ENCODE measurements at places on chromosomes 6 and 20. TPM values are rescaled to one million over a fixed set of nuclear protein-coding genes. Genes with fewer than 3 reads are reported as not detected.
A peak's percentile ranks its signal among the peaks of the same experiment; 100 is the strongest.

GRCh38 chr6:145206247-145206907 is 528.9 kb downstream of the EPM2A start:
- no peak for DNase-seq

- DNase-seq, result no peak
These were observed 8.1 kb downstream of the PTPN1 start for GRCh38 chr20:50518270-50518721.

GRCh38 chr6:25601800-25602673 is 50.0 kb upstream of the SCGN start:
- peak; percentile 49 for DNase-seq

The TBXT gene
- polyA plus RNA-seq, result 0.06 TPM

The WDR27 gene
- 44.0 TPM for polyA plus RNA-seq

GRCh38 chr6:30711758-30712380 is 5.2 kb downstream of the MDC1 start:
- no peak for DNase-seq

DNA sequence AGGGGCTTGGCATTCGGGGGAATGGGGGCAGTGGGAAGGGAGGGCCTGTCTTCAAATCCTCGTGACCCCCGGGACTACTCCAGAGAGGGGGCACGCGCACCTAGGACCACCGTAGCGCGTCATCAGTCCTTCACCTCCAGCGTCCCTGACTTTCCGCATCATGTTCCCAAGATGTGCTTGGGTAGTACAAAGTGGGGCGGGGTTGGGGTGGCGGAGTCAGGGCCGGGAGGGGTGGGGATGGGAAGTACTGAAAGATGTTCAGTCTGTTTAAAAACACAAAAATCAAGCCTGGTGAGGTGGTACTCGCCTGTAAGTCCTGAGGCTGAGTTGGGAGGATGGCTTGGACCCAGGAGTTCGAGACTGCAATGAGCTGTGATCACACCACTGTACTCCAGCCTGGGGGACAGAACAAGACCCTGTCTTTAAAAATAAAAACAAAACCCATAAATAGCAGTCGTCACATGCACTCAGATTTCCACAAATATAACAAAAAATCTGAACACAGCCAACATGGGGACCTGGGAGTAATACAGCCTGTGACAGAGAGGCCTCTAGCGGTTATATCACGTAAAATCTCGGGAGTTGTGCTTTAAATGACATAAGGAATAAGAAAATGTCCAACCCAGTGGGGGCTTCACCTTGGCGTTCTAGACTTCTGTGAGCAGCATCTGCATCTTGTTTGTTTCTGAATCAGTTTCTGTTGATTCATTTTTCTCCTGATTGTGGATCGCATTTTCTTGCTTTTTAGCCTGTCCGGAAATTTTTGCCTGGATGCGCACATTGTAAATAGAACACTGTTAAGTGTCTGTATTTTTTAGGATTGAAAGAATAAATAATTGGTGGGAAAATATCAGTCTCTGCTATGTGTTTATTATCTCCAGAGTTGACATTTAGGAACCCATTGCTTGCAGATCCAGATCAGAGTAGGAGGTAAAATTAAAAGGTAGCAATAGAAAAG is 698 bp upstream of the LRP11 start:
- DNase-seq, result peak; percentile 62

The PRDM1 gene
- polyA plus RNA-seq, result 4.6 TPM

The LEMD2 gene
- 65.9 TPM for polyA plus RNA-seq

The ARMH2 gene
- polyA plus RNA-seq, result not detected

- DNase-seq, result no peak
These were observed 14.5 kb upstream of the KIFC1 start for GRCh38 chr6:33377171-33377570.

DNA sequence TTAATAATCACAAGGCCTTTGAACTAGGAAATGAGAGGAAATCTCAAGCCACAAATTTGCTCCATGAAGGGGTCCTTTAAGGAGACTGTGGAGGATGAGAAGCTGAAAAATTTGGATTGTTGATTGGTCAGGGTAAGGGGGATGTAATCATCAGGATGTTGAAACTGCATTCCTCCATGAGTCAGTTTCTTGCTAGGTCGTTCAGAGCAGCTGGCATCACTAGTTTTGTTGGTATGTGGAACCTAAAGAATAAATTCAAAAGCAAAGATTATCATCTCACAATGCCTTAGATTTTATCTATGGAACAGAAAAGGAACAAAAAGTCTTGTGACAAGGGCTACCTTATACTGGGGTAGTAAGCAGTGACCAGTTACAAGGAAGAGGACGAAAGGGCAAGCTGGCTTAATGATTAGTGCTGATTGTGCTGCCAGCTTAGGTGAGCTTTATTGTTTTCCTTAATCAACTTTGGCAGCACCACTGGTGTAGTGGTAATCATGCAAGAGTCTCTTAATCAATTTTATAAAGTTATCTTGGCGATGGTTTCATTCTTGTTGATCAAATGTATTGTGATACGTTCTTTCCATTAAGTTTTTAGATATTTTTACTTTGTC is 36.6 kb downstream of the CRISP2 start:
- no peak for DNase-seq

- peak; percentile 12 for DNase-seq
These were observed 1.1 kb downstream of the AMD1 start for GRCh38 chr6:110875548-110876169.

The CD83 gene
- 10.4 TPM for polyA plus RNA-seq

GRCh38 chr6:107801173-107801886 is 22.8 kb downstream of the SCML4 start:
- no peak for DNase-seq

- DNase-seq, result peak; percentile 24
These were observed 61.7 kb downstream of the HDGFL1 start for GRCh38 chr6:22631091-22631490.

- DNase-seq, result no peak
These were observed 521.4 kb upstream of the JAG1 start for GRCh38 chr20:11195169-11195568.

DNA sequence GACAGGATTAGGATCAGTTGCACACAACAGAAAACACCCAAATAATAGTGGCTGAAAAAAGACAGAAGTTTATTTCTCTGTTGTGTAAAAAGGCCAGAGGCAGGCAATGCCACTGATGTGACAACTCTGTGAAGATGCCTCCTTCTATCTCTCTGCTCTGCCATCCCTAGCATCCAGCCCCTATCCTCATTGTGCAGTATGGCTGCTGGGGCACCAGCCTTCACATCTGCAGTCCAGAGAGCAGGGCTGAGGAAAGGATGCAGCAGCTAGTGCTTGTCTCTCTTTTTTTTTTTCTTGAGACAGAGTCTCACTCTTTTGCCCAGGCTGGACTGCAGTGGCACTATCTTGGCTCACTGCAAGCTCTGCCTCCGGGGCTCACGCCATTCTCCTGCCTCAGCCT is 6.4 kb upstream of the ADA start:
- DNase-seq, result no peak

DNA sequence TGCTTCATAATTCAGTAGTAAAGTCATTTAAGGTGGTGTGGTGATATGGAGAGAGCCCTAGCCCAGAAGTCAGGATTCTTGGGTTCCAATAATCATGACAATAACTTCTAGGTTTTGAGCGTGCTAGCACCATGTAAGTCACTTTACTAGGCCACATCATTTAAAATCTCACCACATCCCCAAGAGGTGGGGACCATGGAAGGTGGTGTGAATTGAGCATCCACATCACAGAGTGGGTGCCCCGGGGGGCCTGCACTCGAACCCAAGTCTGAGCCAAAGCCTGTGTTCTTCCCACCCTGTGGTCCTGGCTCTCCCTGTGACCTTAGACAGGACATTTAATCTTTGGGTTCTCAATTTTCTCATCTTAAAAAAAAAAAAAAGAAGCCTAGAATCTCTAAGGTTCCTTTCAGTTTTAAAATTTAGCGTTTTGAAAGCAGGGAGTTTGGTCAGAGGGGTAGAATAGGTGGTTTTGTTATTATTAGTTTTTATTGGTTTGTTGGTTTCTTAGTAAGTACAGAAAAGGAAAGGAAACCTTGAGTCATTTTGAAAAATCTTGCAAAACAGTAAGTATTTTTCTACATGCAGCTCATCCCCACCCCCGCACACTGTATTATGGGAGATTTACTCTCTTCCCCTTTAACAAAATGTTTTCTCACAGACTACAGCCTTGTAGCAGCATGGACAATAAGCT is 26.4 kb downstream of the ARMC2 start:
- DNase-seq, result no peak

The MCCD1 gene
- polyA plus RNA-seq, result 17.9 TPM

DNA sequence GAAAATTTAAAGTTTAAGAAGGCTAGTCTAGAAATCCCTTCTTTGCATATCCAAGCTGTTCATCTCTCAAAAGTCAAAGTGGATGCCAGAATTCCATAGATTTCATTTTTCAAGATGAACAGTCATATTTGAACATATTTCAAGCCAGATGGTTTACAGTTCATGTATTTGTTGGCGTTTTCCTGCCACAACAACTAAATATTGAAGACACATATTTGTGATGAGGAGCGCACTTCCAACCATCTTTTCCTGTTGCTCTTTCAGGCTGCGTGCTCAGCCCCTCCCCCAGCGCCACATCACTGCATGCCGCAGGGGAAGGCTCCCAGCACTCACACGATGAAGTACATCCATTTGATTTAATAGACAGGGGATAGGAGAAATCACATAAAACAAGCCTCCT is 5.9 kb upstream of the NOX3 start:
- DNase-seq, result no peak

The SPATS1 gene
- not detected for polyA plus RNA-seq

- no peak for DNase-seq
These were observed 90.1 kb upstream of the FKBP1C start for GRCh38 chr6:63121166-63121565.

DNA sequence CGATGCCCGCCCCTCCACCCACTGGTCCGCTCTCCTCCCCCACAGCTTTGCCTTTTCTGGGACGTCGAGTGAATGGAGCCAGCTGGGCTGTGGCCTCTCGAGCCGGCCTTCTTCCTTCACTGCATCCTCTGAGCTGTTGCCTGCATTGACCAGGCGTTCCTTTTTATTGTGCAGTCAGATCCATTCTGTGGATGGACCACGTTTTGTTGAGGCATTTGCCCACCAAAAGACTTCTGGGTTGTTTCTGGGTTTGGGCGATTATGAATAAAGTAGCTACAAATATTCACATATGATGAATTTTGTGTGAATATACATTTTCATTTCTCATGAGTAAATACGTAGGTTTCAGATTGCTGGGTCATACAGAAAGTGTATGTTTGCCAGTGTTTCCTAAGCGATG is 9.9 kb downstream of the NTSR1 start:
- no peak for DNase-seq

The SIRPA gene
- 24.4 TPM for polyA plus RNA-seq

DNA sequence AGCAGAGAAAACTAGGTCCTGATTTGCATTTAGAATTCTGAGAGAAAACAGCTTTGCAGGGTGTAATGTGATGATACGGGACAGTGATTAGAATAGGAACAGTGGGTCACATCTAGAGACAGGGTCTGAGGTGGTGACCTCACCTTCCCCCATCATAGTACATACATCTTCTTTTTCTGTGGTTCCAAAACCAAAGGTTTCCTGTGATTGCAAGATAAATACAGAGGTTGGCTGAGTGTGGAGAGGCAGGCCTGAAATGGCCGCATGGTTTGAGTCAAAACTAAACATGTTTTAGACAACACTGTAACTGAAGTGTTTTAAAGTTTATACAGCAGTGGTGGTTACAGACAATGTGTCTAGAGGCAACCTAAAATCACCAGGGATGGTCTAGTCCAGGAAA is 10.4 kb upstream of the NT5DC1 start:
- DNase-seq, result no peak

The SLC16A10 gene
- polyA plus RNA-seq, result 30.3 TPM

The CALHM5 gene
- 3.4 TPM for polyA plus RNA-seq

DNA sequence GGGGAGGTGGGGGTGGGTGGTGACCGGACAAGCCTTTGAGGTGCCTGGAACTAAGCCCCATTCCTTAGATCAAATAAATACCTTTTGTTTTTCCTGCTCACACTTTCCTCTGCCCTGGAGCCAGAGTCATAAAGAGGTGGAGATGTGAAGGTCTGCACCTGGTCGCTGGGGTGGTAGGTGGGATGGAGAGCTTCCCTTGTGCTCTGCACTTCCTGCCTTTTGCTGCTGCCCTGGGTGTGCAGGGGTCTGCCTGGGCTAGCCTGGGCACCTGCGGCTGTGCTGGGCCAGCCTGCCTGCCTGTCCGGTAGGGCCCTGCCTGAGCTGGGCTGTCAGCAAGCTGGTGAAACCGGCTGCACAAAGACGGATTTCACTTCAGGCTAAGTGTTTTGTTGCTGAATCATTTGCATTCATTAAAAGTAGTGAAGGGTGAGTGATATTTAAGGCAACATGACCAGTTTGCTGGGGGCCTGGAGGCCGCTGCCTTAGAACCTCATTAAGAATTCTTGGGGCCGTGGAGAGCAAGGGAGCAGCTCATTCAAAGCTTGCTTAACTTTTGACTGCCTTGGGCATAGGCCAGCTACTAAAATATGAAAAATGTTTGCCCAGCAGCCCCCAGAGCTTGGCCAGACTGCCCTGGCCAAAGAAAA is 20.5 kb downstream of the PTK7 start:
- DNase-seq, result no peak

- DNase-seq, result no peak
These were observed 262.1 kb downstream of the DLL1 start for GRCh38 chr6:170028629-170029345.

The OR2B6 gene
- polyA plus RNA-seq, result 0.32 TPM

GRCh38 chr6:129102741-129103140 is 219.8 kb downstream of the LAMA2 start:
- no peak for DNase-seq

- no peak for DNase-seq
These were observed 261.9 kb upstream of the MOCS1 start for GRCh38 chr6:40196135-40196518.

The CCM2L gene
- polyA plus RNA-seq, result 7.9 TPM
